Stimulated activated CD8-positive, alpha-beta memory T cell treated with anti-CD3 and anti-CD28 coated beads, Interleukin-4, amount 100 ng/mL, for 4 hours (primary cell): ENCODE measurements at places on chromosomes 3 and 15.

GRCh38 chr15:93683651-93684050 is 547.7 kb upstream of the MCTP2 start:
- DNase-seq = no peak

DNA sequence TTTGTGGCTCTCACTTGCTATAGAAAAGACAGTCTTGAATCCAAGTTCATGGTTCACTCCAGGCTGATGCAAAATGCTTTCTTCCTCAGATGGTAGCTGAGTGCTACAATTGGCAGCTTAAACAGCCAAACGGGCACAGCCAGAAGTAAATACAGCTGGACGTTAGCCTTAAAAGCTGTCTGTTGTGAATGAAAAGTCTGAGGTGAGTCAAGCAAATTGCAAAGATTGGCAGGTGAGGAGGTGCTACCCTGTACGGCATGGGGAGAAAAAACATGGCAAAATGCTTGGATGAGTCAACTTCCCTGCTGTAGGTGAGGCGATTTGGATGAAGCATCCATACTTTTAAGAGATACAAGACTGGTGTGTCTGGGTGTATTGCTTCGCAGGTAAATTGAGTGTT is 40.5 kb downstream of the IL5RA start:
- DNase-seq = no peak

DNA sequence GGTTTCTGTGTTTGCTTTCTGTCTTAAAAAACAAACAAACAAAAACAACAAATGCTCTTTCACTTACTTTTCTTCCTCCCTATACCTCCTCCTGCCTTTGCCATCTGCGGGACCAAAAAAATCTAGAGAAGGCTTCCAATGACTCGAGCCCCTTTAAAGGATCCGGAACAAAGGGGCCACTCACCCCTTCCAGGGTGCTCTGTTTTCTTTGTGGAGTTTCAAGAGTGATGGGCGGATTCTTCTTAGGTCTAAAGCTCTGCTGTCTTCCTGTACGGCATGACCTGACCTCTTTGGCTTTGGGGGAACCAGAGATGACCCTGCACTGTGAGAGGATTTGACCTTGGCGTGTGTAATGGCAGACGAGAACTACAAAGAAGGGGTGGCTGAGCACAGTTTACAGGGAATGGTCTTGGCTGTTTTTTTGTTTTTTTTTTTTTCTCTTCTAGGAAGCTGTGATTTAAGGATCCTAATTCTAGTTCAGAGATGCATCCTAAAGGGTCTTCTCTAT is 2.2 kb upstream of the MUC20 start:
- DNase-seq = no peak

DNA sequence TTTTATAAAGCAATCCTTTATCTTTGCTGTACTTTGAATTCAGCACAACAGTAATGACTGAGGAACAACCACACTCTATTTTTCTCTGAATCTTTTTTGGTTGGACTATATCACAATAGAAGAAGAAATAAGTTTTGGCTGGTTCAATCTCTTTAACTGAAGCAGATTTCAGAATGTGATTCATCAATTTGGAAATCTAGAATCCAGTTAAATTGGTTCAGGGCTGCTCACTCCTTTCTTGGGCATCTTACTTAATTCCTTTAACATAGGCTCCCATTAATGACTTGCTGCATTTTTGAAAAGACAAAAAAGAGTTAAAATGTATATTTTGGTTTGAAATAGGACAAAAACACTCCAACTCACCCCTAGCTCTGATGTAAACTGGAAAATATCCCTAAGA is 688.3 kb upstream of the NECTIN3 start:
- DNase-seq = no peak

GRCh38 chr15:80689294-80689693 is 5.8 kb upstream of the ABHD17C start:
- no peak for DNase-seq

- no peak for DNase-seq
These were observed 259.1 kb upstream of the PEX5L start for GRCh38 chr3:180295811-180296210.

DNA sequence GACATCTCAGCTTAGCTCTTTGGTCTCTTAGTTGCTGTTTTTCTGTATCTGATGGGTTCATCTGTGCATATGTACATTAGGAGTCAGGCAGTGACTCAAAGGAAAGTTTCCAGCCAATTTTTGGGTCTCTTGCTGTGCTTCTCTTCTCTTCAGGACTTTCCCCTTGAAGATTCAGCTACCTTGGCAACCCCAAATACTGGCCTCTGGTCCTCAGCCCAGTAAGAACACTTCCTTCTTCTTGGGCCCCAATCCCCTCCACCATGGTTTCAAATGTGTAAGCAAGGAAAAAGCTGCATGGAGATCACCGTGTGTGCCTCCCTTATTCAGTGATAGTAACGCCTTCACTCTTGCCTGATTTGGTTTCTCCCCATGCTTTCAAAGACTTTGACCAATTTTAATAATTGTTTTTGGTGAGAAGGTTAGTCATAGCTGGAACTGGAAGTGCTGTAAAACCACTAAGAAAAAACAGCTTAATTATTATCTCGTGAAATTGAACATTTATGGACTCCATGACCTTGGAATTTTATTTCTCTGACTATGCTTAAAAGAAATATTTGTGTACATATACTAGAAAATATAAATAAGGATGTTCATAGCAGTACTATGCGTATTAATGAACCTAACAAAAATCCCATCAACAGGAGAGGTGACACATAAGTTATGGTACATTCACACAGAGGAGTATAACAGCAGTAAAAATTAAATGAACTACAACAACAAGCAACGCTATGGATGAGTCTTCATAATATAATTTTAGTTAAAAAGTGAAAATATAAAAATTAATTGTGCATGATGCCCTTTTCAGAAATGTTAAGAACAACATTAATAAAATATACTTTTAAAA is 125.3 kb upstream of the BCL6 start:
- DNase-seq = no peak

DNA sequence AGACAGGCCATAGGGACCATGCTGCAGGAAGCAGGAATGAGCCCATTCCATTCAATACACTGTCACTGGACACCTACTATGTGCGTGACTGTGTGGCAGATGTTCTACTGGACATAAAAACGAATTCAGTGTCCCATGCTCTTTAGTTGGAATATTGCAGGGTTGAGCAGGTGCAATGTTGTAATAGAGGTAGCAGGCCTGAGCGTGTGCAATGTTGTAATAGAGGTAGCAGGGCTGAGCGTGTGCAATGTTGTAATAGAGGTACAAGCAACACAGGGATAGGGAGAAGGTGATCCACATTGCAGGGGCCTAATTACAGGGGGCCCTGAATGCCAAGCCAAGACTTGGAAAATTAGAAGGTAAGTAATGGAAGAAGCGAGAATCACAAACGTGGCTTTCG is 261.4 kb upstream of the HES1 start:
- DNase-seq = no peak

- no peak for DNase-seq
These were observed 98.9 kb downstream of the DNAJB8 start for GRCh38 chr3:128367761-128368160.

DNA sequence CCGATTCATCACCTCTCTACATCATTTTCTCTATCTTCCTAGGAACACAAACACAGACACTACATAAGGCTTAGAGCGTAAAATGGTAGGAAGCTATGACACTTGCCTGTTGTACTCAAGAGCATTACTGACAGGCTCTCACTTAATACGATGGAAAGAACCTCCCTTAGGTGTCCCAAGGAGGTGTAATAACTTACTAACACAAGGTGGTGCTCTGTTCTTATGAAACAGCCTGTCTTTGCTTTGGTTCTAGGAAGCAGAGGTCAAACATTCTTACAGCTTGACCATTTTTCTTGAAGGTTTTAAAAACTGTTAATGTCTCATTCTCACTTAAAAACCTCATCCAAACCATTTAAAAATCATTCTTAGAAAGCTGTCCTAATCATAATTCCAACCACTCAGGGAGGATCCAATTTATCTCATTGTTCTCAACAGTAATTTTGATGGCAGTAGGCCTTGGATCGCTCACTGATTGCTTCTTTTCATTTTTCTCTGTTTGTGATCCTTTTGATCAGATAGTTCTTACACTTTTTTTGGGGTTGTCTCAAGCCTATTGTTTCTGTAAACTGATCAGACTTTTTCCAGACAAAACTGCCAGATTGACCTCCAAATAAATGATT is 317.8 kb upstream of the AGTR1 start:
- no peak for DNase-seq

GRCh38 chr3:115156046-115156654 is 9.1 kb upstream of the ZBTB20 start:
- DNase-seq = no peak

- no peak for DNase-seq
These were observed 27.6 kb upstream of the GPR171 start for GRCh38 chr3:151230646-151231045.

DNA sequence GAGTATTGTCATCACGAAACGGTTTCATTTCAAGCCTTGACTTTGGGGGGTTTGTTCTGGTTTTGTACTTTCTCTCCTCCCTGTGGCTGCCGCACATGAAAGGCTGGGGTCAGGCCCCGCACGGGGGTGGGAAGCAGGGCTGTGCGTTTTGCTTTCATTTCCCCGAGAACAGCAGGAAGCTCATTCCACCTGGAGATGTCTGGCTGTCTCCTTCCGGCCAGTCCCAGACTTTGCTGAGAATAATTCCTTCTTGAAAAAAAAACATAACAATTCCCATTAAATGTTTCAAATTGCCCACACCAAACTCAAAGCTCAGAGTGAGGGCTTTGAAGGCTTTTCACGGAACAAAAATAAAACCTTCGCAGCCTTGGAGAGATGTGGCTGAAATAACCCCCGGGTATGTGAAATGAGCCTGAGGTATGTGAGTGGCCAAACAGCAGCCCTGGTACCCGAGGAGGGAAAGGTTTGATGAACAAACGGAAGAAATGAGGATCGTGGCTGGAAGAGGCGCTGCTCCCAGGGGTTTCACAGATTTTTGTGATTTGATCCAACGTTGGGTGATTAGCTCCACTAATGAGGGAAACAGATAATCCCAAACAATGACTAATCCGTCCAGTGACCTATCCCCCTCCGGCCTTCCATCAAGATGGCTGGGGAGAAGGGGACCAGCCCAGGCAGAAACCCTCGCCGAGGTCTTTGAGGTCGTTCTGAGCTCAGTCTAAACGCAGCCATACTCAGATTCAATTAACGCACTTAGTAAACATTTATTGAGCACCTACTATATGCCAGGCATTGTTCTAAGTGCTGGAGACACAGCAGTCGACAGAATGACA is 126.9 kb upstream of the MEF2A start:
- no peak for DNase-seq

GRCh38 chr3:59250600-59250999 is 200.8 kb upstream of the CFAP20DC start:
- no peak for DNase-seq

GRCh38 chr3:26562021-26562768 is 60.4 kb upstream of the LRRC3B start:
- no peak for DNase-seq

DNA sequence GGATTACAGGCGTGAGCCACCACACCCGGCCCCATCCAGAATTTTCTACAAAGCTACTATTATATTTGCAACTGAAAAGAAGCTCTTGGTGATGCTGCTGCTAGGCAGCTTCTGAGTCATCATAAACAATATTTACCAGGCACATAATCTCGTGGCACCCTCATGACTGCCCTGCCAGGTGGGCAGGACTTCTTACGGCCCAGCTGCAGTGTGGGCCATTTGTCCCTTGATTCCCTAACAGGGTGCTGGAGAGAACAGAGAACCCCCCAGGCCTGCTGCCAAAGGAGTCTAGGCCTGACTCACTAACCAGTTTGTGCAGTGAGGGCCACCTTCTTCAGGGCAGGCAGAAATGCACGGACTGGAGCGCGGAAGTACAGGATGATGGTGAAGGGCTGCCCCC is 4.9 kb downstream of the EPB42 start:
- DNase-seq = no peak

- DNase-seq = no peak
These were observed 18.1 kb upstream of the SLC22A13 start for GRCh38 chr3:38247366-38248035.

DNA sequence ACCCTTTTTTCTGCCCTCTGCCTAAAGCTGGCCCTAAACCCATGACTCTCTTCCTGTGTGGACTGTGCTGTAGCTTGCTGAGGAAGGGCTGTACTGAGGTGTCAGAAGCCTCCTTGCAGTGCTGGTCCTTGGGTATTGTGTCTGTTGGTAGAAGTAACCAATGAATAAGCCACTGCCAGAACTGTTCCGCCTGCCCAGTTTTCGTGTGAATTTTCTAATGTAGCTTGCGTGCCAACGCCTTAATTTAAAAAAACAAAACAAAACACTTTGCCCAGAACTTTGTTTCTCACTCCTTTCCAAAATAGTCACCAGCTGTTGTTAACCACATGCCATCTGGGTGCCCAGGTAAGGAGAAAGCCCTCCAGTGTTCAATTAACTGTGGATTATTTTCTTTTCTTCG is 101.9 kb downstream of the KLHL25 start:
- peak; percentile 32 for DNase-seq

GRCh38 chr3:168933614-168934013 is 729.9 kb downstream of the MECOM start:
- no peak for DNase-seq

- DNase-seq = no peak
These were observed 90.1 kb downstream of the FBN1 start for GRCh38 chr15:48555241-48555881.

GRCh38 chr15:78037779-78038305 is 39.7 kb downstream of the TBC1D2B start:
- no peak for DNase-seq
